ENCODE measurements at places on chromosomes 2 and 18.

- DNase-seq = no peak
These were observed 205.3 kb downstream of the ZFP36L2 start for GRCh38 chr2:43020990-43021669.

DNA sequence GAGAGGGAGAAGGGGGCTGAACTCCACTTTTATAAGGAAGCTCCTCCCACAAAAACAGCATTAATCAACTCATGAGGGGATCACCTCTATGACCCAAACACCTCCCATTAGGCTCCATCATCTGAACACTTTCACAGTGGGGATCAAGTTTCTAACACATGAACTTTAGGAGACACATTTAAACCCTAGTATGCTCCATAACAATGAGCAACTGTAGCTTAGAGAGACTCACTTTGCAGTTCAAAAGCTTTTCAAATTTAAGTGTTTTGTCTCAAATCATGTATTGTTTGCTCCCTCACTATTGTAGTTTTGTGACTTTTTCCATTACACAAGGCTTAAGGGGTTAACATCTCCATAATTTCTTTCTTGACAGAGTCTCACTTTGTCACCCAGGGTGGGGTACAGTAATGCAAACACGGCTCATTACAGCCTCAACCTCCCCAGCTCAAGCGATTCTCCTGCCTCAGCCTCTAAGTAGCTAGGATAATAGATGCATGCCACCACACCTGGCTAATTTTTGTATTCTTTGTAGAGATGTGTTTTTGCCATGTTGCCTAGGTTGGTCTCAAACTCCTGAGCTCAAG, 352.7 kb upstream of the CDH20 start:
- DNase-seq = no peak

DNA sequence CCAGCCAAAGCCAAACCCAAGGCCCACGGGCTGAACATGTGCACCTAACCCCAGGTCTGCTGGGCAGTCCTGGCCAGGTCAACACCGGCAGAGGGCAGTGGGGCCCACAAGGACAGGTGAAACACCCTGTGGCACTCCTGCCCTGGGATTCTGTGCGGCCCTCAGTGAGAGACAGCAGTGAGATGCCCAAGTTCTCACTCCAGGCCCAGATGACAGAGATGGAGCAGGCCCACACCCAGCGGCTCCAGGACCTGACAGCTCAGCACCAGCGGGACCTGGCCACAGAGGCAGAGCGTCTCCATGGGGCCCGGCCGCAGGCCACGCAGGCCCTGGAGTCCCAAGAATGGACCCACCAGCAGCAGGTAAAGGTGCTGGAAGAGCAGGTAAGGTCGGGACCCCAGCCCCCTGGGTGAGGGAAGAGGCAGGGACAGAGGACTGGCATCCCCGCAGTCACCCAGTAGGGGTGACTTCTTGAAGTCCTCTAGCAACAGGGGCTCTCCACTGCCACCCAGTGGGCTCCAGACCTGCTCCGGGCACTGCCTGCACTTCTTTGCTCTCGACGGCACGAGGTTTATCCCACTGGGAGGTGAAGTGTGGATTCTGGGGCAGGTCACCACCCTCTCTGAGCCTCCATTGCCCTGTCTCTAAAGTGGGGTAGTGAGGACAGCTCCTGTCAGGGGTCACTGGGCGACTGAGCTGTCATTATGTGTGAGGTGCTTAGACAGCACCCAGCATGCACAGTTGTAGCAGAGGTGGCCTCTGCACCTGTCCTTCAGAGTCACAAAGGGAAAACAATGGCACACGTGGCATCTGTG, 8.8 kb upstream of the SNED1 start:
- DNase-seq = peak; percentile 56

GRCh38 chr2:120802867-120803484, 67.3 kb downstream of the GLI2 start:
- no peak for DNase-seq

DNA sequence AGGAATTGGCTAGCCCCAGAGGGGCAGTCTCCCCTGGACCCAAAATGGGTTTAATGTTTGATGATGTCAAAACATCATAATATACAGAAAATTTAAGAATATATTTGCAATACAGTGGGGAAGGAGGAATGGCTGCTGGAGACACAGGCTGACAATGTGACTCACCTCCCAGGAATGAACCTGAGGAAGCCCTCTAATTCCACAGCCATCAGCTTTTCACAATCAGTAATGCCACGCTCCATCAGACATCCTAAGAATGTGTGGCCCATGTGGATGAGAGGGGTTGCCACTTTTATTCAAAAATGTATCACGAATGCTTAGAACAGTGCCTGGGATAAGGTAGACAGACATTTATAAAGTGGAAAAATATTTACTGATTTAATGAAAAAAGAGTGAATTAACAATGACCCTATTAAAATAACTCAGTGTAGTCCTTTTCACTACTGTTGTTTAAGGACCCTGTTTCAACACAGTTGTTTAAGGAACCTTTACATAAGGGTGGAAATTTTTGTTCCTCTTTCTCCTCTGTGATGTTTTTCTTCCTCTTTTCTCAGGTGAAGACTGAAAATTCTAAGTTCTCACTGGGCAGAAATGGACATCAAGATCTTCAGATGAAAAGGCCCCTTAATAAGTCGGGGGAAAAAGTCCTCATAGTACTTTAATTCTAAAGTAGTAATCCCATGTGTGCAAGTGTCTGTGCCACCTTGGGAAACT, 17.5 kb upstream of the TMEM163 start:
- no peak for DNase-seq

DNA sequence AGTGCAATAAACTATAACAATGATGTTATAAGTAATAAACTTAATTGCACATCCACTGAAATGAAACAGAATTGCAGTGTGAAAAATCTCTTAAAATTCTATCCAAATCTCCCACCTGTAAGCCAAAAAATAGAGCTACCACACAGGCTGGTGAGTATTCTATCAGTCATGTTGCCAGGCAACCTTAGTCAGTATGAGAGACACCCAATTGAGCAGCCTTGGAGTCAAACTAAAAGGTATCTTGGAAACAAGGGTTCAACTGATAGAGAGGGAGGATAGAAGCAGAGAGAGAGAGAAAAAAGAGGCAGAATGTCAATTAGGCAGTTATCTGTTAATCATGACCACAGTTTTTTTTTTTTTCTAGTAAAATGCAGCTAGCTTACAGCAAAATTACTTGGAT, 45.8 kb downstream of the GALNT13 start:
- no peak for DNase-seq

GRCh38 chr2:45765007-45765727, 113.7 kb downstream of the PRKCE start:
- DNase-seq = peak; percentile 59

- no peak for DNase-seq
These were observed 239.8 kb downstream of the TFCP2L1 start for GRCh38 chr2:121045245-121045644.

DNA sequence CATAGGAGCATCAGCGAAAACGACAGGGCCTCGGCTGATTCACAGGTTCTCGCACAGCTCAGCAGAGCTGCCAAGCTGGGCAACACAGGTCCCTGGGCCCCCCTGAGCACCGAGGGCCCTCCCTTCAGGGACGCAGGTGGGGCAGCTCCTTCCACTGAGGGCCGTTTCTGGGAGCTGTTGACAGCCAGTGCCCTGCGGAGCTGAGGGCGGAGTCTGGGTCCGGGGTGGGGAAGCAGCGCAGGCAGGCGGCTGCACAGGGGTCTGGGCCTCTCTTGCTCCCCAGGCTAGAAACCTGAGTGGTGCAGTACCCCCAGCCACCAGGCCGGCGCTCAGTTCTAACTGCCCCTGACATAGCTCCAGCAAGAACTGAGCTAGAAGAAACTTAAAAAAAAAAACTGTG, 65.7 kb downstream of the PXDN start:
- DNase-seq = no peak

GRCh38 chr2:198096002-198096401, 291.6 kb downstream of the PLCL1 start:
- DNase-seq = no peak

DNA sequence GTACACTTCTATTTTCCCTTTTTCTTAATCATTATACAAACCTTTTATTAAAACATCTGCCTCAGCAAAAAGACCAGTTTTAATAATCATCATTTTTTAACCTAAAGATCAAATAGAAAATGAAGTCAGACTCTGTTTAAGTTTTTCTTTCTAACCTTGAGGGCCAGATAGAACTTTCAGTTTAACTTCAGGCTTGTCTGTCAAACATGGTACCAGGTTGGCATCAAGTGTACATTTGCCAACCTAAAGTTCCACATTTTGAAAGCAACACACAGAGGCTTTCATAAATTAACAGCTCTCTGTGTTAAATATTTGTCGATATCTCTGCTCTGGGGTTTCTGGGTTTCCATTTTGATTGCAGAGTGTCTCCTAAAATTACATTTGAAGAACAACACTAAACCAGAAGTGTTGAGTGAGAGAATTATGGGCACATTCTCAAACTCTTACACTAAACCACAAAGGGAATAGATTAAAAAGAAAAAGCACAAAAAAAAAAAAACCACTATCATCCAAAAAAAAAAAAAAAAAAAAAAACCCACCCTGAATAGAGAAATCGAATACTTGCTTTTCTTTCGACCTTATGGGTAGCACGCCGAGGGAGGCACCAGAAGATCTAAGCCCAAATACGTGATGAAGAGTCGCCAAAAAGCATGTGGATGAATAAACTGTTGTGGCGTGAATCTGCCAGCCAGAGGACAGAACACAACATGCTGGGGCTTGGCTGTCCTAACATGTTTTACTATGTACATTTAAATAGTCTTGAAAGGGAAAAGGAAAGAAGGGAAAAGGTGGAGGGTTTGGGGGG, 166.2 kb downstream of the TCF4 start:
- peak; percentile 11 for DNase-seq

GRCh38 chr2:172232708-172233396, 130.2 kb upstream of the DLX2 start:
- DNase-seq = no peak

DNA sequence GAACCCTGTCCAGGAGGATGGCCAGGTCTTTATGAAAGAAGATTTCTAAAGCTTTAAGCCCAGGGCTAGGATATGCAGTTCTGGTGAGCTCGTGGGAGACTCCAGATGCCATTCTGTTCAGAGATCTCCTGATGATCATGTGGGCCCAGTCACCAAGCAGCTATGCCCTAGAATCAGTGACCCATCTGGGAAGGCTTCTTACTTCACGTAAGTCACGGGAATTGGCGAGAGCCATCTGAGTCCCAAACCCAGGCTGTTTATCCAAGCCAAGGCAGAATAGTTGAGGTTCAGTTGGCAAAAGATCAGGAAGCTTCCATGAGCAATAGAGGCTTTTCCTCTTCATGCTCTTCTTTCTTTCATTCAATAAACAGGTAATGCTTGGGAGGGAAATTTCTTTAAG, 23.9 kb downstream of the ANTXR1 start:
- no peak for DNase-seq

DNA sequence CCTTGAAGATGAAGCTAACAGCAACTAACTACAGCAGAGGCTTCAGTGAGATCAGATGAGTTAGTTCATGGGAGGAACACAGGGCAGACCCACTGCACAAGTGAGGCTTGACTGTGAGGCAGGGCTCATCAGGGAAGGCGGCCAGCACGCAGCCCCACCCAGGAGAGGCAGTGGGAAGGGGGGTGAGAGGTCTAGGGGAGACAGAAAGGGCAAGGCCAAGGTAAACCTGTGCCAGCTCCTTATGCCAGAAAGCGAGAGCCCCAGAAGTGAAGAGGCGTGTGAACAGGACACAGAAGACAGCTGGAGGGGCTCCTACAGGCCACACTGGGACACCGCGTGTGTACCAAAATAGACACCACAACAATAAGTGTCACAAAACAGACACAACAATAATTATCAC, 48.6 kb downstream of the ANO7 start:
- no peak for DNase-seq

- no peak for DNase-seq
These were observed 10.2 kb downstream of the CATIP start for GRCh38 chr2:218366621-218367414.

GRCh38 chr2:16495509-16496208, 170.0 kb downstream of the CYRIA start:
- no peak for DNase-seq

DNA sequence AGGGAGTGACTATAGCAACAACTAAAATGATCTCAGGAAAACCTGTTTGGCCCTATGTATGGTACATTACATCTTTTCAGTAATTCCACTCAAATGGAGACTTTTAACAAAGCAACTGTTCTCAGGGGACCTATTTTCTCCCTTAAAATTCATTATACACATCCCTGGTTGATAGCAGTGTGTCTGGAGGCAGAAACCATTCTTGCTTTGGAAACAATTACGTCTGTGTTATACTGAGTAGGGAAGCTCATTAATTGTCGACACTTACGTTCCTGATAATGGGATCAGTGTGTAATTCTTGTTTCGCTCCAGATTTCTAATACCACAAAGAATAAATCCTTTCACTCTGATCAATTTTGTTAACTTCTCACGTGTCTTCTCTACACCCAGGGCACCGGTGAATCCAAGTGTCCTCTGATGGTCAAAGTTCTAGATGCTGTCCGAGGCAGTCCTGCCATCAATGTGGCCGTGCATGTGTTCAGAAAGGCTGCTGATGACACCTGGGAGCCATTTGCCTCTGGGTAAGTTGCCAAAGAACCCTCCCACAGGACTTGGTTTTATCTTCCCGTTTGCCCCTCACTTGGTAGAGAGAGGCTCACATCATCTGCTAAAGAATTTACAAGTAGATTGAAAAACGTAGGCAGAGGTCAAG, 955 bp downstream of the TTR start:
- no peak for DNase-seq

DNA sequence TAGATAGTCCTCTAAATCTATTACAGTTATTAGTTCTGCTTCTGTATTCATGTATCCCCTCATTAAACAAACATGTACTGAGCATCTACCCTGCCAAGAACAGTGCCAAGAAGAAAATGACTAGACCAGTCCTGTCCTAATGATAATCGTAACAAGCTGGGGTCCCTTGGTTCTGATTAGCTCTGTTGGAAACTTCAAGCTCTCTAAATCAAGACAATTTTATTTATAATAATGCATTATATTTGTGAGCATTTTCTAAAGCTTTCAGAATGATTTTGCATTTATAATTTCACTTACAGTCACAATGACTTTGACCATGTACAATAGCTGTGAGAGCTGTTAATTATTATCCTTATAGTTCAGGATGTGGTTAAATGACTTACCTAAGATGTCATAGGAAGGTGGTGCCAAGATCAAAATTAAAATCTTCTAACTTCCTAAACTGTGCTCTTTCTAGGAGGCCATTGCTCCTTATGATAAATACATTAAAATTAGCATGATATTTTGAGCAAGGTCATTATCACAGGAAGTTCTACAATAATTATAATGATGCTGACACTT, 336.5 kb upstream of the SLC39A10 start:
- DNase-seq = no peak
